ENCODE measurements at places on chromosomes 3 and 15.
A peak's percentile ranks its signal among the peaks of the same experiment; 100 is the strongest.

GRCh38 chr3:134655706-134656105 lies 4.9 kb upstream of the KY start:
- no peaks in the 10 kb centered on the region for H3K27me3 ChIP-seq
- DNase-seq, result no peak
- H3K4me3 ChIP-seq, result no peak overlapping the region
- H3K36me3 ChIP-seq, result no peaks in the 10 kb centered on the region
- H3K27ac ChIP-seq, result no peak overlapping the region
- no peaks in the 10 kb centered on the region for H3K4me1 ChIP-seq

- H3K4me1 ChIP-seq, result no peaks in the 10 kb centered on the region
- no peak for DNase-seq
- H3K4me3 ChIP-seq, result no peak overlapping the region
- no peaks in the 10 kb centered on the region for H3K36me3 ChIP-seq
- H3K27ac ChIP-seq, result no peak overlapping the region
Observed at GRCh38 chr3:111808439-111808838, 50.6 kb upstream of the PHLDB2 start.

DNA sequence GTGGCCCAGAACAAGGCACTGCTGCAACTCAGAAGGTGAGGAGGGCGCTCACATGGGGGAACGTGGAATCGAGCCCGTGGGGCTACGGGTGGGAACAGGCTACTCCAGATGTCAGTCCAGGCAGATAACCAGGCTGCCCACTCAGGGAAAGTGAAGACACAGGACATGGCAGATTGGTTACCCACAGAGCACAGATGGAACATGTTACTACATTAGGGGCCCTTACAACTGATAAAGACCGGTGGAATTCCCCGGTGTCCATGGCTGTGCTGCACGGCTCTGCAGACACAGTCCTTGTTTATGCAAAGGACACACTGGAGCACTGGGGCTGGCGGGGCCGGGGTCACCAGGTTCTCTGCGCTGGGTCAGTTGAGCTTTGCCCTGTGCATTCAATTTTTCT lies 36.9 kb downstream of the PCSK6 start:
- no peak overlapping the region for H3K27ac ChIP-seq
- no peaks in the 10 kb centered on the region for H3K4me1 ChIP-seq
- H3K36me3 ChIP-seq, result no peaks in the 10 kb centered on the region
- no peaks in the 10 kb centered on the region for H3K27me3 ChIP-seq
- DNase-seq, result no peak

DNA sequence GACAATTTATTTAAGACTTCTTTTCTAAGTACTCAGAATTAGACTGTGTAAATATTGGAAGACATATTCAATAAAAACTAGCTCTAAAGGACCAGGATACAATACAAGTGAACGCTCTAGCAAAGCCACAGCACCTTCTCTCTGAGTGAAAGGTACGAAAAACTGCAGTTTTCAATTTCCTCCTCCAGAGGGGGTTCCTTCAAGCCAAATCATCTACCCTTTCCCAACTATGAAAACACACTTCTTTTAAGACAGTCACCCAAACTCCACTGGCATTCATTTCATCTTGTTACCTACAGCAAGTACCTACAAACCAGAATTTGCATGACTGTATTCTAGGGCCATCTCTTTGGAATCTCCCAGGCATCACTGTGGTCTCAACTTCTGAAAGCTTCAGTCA lies 165.8 kb downstream of the ERC2 start:
- H3K4me3 ChIP-seq, result no peak overlapping the region
- H3K27me3 ChIP-seq, result no peaks in the 10 kb centered on the region
- no peak for DNase-seq
- no peaks in the 10 kb centered on the region for H3K36me3 ChIP-seq
- no peaks in the 10 kb centered on the region for H3K4me1 ChIP-seq

DNA sequence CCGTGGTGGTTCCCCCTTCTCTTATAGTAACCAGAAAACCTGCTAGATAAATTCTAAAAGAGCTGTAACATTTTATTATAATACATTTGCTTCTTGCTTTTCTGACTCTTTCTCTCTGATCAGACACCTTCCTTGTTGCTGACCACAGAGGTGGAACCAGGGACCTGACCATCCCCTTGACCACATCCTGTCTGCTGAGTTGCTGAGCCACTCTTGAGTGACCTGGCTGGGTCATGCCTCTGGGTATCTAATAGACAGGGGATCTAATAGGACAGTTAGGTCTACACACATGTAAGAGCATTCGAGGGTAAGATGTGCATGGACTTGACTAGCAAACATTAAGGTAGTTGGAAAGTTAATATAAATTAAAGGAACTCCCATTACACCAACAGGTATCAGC lies 22.8 kb upstream of the TRIM59 start:
- no peak overlapping the region for H3K27ac ChIP-seq
- no peaks in the 10 kb centered on the region for H3K36me3 ChIP-seq
- H3K27me3 ChIP-seq, result no peaks in the 10 kb centered on the region
- no peak overlapping the region for H3K4me3 ChIP-seq
- DNase-seq, result no peak

DNA sequence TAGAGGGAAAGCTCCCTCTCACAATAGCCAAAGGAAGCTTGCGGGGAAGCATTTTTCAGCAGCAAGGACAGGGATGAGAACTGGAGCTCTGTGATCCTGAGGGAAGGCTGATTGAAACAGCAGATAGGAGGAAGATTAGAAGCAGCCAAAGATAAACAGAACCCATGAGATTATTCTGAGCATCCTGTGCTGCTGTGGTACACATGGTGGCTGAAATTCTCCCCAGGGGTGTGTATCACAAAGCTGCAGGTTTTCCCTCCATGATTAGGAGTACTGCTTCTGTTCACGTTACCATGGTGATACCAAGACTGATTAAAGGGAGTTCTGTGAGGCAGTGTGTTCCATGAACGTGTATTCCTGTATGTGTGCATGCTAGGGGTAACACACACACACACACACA lies 30.3 kb upstream of the PSMD6 start:
- H3K4me1 ChIP-seq, result no peaks in the 10 kb centered on the region
- no peak overlapping the region for H3K4me3 ChIP-seq
- H3K27me3 ChIP-seq, result peaks cover 5% of the 10 kb centered on the region
- H3K27ac ChIP-seq, result no peak overlapping the region

- H3K36me3 ChIP-seq, result no peaks in the 10 kb centered on the region
- no peak overlapping the region for H3K27ac ChIP-seq
- H3K27me3 ChIP-seq, result no peaks in the 10 kb centered on the region
Observed at GRCh38 chr15:38062696-38063095, 128.3 kb downstream of the TMCO5A start.

DNA sequence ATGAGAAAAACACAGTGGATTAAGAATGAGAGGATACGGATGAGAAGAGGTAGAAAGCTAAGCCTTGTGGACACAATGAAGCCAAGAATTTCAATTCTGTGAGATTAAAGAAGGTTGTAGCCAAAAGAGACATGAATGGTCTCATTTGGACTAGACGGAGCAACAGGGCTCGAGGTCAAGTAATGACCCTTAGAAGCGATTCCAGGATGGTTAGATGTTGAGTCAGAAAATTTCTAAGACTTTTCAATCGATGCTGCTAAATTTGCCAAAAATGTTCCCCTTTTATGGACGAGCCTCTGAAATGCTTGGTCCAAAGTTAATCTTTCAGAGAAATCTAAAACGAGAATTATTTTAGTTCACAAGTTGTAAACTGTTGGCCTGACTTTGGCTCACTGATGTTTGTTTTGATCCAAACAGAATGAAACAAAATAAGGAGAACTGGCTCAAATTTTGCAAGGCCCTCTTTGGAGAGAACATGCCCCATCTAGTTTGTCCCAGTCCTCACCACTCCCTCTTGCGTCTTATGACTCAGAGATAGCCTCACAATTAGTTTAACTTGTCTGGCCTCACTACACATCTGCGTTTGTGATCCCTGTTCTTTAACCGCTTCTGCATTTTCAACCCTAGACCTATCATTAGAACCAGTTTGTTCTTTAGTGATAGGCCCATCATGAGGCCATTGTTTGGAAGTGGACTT lies 235.5 kb downstream of the PDZRN3 start:
- no peaks in the 10 kb centered on the region for H3K4me1 ChIP-seq
- no peak overlapping the region for H3K4me3 ChIP-seq
- H3K27me3 ChIP-seq, result no peaks in the 10 kb centered on the region

DNA sequence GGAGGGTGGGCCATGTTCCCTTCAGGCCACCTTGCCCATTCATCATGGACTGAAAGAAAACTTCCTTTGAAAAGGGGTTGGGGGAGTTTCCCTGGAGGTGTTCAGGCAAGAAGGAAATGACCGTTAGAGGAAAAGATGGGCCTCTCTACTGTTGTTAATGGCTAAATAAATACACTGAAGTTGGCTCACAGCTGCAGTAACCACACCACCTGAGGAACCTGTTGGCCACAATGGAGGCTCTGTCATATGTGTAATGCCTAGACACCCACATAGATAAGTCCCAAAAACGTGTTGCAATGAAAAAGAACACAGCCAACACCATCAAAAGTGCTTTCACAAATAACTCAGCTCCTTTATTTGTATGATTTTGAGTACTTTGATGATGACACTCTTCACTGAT lies 38.2 kb upstream of the FAM3D start:
- no peaks in the 10 kb centered on the region for H3K4me1 ChIP-seq
- H3K36me3 ChIP-seq, result no peaks in the 10 kb centered on the region
- no peak for DNase-seq
- H3K4me3 ChIP-seq, result no peak overlapping the region
- H3K27ac ChIP-seq, result no peak overlapping the region

- DNase-seq, result no peak
- no peak overlapping the region for H3K27ac ChIP-seq
- H3K36me3 ChIP-seq, result no peaks in the 10 kb centered on the region
Observed at GRCh38 chr3:20013396-20013795, 1.3 kb upstream of the PP2D1 start.

- H3K4me1 ChIP-seq, result peaks cover 39% of the 10 kb centered on the region
- no peak overlapping the region for H3K4me3 ChIP-seq
- peak; percentile 87 for DNase-seq
- H3K27ac ChIP-seq, result no peak overlapping the region
Observed at GRCh38 chr15:69729167-69729748, 276.6 kb downstream of the RPLP1 start.

GRCh38 chr3:150317469-150317868 lies 90.6 kb upstream of the TSC22D2 start:
- H3K27me3 ChIP-seq, result peaks cover 3% of the 10 kb centered on the region
- H3K4me1 ChIP-seq, result no peaks in the 10 kb centered on the region
- H3K27ac ChIP-seq, result no peak overlapping the region
- H3K36me3 ChIP-seq, result no peaks in the 10 kb centered on the region

GRCh38 chr3:12884186-12884680 lies 42.9 kb upstream of the RPL32 start:
- H3K4me1 ChIP-seq, result peaks cover 15% of the 10 kb centered on the region
- DNase-seq, result no peak
- no peak overlapping the region for H3K4me3 ChIP-seq
- no peaks in the 10 kb centered on the region for H3K36me3 ChIP-seq
- H3K27me3 ChIP-seq, result peaks cover 5% of the 10 kb centered on the region
- H3K27ac ChIP-seq, result no peak overlapping the region

GRCh38 chr15:88448991-88449461 lies 18.2 kb downstream of the MRPL46 start:
- H3K36me3 ChIP-seq, result no peaks in the 10 kb centered on the region
- H3K27ac ChIP-seq, result no peak overlapping the region
- H3K4me1 ChIP-seq, result no peaks in the 10 kb centered on the region
- no peak for DNase-seq

DNA sequence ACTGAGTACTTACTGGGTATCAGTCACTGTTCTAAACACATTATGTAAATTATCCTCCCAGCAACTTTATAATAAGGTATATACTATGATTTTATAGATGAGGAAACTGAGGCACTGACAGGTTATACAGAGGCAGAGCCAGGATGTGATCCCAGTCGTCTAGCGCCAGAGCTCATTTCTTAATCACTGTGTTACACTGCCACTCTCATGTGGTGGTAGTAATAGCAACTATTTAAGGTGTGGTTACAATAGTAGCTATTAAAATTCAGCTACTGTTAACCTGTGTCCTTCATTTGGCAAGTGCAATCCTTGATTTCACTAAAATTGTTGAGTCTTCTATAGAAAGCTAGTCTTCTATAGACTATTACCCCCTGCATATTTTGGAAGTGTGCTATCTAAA lies 43.1 kb upstream of the TRPC1 start:
- H3K27me3 ChIP-seq, result no peaks in the 10 kb centered on the region
- no peak overlapping the region for H3K4me3 ChIP-seq
- H3K4me1 ChIP-seq, result no peaks in the 10 kb centered on the region
- H3K27ac ChIP-seq, result no peak overlapping the region
- H3K36me3 ChIP-seq, result no peaks in the 10 kb centered on the region

DNA sequence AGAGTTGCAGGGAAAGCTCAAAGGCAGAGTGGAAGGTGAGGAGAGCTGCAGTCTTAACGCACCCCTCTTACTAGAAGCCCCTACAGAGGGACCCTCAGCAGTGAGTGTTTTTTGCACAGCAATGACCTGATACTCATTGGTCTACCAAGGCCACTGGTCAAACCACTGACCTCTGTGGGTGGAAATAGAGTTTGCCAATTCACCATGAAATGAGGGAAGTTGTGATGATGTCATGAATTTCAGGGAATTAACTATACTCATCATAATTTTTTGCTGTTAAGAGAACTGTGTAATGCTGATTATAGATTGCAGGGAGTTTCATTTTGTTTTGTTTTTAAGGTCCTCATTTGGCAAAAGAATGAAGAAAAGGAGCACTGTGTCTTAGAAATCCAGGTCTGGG lies 101.7 kb upstream of the SMAD3 start:
- DNase-seq, result no peak
- H3K36me3 ChIP-seq, result no peaks in the 10 kb centered on the region
- H3K27ac ChIP-seq, result no peak overlapping the region
- no peaks in the 10 kb centered on the region for H3K4me1 ChIP-seq
- no peaks in the 10 kb centered on the region for H3K27me3 ChIP-seq

- DNase-seq, result no peak
- no peaks in the 10 kb centered on the region for H3K27me3 ChIP-seq
- no peak overlapping the region for H3K27ac ChIP-seq
Observed at GRCh38 chr3:11351451-11351850, 79.3 kb downstream of the ATG7 start.

DNA sequence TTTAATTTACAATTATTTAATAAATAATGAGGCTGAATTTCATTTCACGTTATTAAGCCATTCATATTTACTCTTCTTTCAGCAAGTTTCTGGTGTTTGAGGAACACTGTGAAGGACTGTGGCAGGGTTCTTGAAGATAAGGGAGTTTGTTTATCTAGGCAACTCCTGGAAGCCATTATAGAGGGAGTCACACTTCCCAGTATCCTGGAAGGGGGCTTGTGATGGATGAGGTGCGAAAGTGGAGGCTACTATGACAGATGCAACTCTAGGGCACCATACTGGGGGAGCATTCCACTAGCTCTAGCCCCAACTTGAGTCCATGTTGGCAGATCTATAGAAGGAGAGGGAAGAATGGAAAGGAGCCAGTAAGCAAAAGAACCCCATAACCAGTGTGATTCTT lies 14.4 kb downstream of the CNOT10 start:
- no peak for DNase-seq
- no peak overlapping the region for H3K27ac ChIP-seq
- no peak overlapping the region for H3K4me3 ChIP-seq
- H3K36me3 ChIP-seq, result no peaks in the 10 kb centered on the region
- H3K27me3 ChIP-seq, result no peaks in the 10 kb centered on the region
- no peaks in the 10 kb centered on the region for H3K4me1 ChIP-seq

Data from natural killer cell (primary cell).